BE2C (cell line): ENCODE measurements at places on chromosomes 2 and 18.

- no peak for DNase-seq
Observed at GRCh38 chr2:54015798-54016699, 45.3 kb upstream of the PSME4 start.

DNA sequence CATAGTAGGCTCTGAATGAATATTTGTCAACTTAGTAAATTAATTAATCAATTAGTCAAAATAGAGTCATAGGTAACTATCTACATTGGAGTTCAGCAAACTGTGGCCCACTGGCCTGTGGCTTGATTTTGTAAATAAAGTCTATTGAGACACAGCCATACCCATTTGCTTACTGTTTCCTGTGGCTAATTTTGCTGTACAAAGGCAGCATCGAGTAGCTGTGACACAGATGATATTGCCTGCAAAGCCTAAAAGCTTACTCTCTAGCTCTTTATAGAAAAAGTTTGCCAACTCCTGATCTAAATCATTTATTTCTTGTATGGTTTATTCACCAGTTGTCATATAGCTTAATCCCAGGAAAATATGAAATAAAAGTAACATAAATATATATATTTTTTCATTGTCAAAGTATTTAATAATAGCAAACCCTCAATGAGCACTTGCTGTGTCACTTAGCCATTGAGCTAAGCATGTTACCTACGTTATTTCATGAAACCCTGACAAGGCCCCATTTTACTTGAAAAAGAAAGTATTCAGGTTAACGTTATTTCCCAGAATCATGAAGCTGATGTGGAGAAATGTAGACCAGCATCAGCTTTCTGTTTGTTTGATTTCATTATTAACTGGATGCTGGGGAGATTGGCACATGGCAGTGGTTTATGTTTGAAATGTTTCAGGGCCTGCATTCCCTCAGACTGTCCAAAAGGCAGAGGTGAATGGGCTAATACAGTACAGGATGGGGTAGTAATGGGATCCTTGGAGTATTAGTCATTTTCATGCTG lies 69.6 kb downstream of the ICOS start:
- no peak for DNase-seq

DNA sequence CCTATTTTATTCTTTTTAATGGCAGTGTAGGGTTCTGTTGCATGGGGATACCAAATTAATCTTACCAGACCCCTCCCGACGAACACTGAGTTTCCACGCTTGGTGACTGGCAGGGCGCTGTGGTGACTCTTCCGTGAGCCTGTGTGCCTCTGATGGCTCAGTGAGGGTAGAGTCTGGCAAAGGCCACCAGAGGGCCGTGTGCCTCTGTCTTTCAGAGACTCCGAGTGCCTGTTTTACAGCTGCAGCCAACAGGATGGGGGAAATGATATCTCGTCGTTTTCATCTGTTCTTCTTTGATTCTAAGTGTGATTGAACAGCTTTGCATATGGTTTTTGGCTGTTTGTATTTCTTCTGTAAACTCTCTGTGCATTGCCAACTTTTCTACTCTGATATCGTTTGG lies 99.8 kb downstream of the ZNF236 start:
- peak; percentile 53 for DNase-seq

GRCh38 chr18:25345081-25345866 lies 6.7 kb downstream of the ZNF521 start:
- no peak for DNase-seq

GRCh38 chr2:112166806-112167499 lies 28.8 kb downstream of the FBLN7 start:
- no peak for DNase-seq

GRCh38 chr2:130372833-130373807 lies 17.3 kb downstream of the PTPN18 start:
- DNase-seq, result no peak

- DNase-seq, result peak; percentile 63
Observed at GRCh38 chr2:176056406-176056805, 27.4 kb downstream of the EVX2 start.

- DNase-seq, result no peak
Observed at GRCh38 chr2:240646900-240647502, 21.7 kb downstream of the GPR35 start.

DNA sequence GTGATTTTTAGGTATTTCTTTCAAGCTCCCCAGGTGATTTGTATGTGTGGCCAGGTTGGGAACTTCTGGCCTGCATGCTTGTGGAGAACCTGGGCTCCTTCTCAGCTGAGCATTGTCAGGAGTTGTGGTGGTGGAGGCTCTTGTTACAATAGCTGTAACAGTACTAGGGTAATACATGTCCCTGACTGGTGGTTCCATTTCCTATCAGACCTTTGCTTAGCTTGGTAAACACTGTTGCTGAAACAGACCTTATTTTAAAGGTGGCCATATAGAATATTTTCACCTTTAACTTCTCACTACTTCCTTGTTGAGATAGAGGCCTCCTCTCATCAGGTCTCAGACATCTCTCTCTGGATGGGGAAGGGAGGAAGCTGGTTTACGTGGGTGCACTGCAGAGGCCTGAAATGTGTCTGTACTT lies 79.2 kb downstream of the SETBP1 start:
- no peak for DNase-seq

- DNase-seq, result no peak
Observed at GRCh38 chr2:194203898-194204297, 1453.1 kb upstream of the SLC39A10 start.

DNA sequence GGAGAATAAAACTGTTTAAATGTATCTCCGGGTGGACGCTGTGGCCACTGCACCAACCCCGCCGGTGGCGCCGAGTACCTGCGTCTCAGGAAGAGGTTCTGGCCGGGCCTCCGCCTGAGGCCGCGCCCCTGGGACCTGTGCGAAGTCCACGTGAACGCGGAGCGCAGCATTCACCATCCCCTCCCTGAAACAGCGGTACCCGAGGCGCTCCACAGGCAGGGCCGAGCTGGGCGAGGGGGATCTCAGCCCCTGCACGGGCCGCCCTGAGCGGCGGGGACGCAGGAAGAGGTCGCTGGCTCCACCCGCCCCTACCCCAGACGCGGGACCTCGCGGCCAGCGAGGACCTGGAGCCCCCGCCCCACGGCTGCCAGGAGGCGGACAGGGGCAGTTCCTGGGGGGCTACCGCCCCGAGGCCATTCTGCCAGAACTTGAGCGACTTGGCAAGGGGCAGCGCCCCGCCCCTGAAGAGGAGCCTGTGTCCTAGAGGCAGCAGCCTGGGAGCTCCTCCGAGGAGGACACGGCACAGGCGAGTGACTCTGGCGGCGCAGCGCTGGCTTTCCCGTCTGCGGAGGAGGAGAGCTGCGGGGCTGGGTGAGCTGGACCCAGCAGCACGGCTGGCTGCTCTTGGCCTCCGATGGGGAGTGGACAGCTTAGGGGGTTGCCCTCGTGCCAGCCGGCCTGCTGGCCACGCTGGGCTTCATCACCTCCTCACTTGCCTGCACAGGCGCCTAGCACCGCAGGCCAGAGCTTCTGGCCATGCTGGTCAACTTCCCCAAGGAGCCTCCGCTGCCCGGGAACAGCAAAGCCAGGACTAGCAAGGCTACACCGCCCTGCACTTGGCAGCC lies 9.7 kb upstream of the TEKT4 start:
- no peak for DNase-seq

- no peak for DNase-seq
Observed at GRCh38 chr2:227370791-227371312, 8.3 kb downstream of the TM4SF20 start.

DNA sequence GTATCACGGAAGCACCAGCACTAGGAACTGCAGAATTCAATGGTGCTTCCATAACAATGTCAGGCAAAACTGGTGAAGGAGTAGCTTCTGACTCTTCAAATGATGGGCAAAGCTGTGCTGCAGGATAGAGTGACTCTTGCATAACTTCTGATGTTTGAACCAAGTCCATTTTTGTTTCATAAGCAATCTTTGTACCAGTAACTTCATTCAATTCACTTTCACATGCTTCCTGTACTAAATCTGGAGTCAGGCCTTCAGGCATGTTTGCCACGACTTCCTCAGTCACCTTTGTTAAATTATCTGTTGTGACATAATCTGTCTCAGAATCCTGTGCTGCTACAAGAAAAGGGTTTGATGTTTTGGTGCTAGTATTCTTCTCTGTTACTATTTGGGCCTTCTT lies 24.0 kb downstream of the RTN4 start:
- no peak for DNase-seq

DNA sequence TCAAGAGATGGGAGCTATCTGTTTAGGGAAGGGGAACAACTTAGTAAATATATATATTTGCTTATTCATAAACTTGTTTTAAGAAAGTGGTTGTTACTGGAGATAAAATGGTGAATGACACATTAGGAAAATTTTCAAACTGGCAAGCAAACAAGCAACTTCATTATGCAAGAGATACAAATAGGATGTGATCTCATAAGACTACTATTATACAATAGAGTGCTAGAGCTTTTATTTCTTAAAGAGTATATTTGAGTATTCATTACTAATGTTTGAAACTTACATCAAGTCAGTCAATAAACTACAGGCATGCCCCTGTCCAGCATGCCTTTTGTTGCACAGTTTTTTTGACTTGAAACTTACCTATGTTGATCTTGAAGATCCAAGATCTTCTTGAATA lies 355.2 kb upstream of the KCNJ3 start:
- no peak for DNase-seq

GRCh38 chr2:56231361-56231760 lies 47.6 kb downstream of the CCDC85A start:
- DNase-seq, result no peak

GRCh38 chr2:181466661-181467576 lies 9.7 kb downstream of the ITGA4 start:
- peak; percentile 56 for DNase-seq

- DNase-seq, result peak; percentile 28
Observed at GRCh38 chr2:43328133-43328532, 101.7 kb upstream of the ZFP36L2 start.

DNA sequence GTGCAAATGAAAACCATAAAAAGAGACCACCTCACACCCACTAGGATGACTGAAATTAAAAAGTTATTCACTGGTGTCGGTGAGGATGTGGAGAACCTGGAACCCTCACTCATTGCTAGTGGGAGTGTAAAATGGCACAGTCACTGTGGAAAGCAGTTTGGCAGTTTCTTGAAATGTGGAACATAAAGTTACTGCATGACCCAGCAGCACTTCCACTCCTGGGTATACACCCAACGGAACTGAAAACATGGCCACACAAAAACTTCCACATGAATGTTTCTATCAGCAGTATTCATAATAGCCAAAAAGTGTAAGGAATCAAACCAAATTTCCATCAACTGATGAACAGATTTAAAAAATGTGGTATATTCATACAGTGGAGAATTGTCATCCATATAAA lies 65.1 kb upstream of the SLC66A3 start:
- DNase-seq, result no peak

GRCh38 chr2:159879051-159879604 lies 81.1 kb upstream of the CD302 start:
- no peak for DNase-seq

GRCh38 chr2:179311101-179311500 lies 46.5 kb upstream of the SESTD1 start:
- DNase-seq, result no peak

DNA sequence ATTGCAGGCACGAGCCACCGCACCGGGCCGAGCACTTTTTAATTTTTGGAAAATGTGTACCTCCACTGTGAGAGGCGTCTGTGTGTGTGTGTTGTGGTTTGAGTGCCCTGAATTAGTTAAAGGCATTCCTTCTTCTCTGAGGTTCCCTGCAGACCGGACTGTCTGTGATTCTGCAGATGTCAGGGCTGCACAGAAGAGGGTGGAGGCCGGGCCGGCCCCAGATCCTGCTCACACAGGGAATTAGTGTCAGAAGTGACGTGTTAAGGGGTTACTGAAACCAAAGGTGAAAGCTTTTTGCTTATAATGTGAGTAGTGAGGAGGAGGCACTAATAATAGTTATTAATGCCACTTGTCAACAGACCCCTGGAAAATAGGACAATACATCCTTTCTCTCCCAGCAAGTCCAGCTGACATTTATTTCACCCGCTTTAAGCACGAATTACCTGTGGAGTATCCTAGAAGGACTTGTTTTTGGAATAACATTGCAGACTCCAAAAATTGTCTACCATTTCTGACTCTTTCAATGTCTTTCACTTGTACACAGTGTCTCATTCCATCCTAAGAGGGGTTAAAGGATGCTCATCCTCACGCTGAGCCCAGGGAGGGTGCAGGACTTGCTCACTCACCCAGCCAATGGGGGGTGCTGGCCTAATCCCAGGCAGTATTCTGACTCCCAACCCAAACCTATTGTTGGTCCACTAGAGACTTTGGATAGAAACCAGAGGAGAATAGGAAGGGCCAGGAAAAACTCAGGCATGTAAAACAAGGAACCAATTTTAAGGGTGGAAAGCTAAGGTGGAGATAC lies 16.2 kb downstream of the ARHGAP25 start:
- no peak for DNase-seq

GRCh38 chr18:10899481-10899880 lies 249.9 kb downstream of the PIEZO2 start:
- DNase-seq, result no peak

DNA sequence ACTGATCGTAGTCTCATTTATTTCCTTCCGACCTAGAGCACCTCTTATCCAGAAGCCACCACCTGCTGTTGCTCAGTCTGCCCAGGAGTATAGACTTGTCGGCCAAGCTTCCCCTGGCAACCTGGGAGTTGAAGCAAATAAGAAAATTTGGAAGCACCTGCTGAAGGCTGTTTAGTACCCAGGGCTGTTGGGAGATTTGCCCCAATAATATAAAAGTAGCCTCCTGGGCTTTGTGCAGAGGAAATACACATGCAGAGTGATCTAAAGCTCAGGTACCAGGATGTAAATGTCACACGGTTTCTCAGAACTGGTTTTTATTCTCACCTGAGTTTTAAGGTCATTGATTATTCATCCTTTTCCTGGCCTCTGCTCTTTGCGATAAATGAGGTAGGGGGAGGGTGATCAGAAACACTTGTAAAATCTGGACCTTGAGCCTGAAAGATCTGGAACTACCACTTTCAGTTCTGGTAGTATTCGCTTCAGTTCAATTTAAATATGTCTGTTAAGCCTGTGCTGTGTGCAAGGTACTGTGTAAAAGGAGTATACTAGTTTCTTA lies 789 bp upstream of the COX7A2L start:
- DNase-seq, result no peak

DNA sequence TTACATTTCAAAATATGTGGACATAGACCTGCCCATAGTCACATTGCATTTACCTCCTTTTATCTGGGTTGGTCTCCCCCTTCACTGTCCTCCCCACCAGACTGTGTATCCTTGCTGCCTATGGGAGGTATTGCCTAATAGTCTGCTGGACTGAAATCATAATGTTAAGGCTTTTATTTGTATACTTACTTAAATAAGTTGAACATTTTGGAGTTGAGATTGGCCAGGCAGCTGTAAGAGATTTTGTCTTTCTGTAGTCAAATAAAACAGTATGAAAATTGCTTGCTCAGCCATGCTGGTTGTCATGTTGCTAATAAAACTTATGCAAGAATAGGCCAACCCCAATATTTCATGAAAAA lies 280.9 kb downstream of the PTPRM start:
- no peak for DNase-seq
